Fibroblast of skin of left biceps (primary cell): ENCODE measurements at places on chromosomes 3 and 15.

DNA sequence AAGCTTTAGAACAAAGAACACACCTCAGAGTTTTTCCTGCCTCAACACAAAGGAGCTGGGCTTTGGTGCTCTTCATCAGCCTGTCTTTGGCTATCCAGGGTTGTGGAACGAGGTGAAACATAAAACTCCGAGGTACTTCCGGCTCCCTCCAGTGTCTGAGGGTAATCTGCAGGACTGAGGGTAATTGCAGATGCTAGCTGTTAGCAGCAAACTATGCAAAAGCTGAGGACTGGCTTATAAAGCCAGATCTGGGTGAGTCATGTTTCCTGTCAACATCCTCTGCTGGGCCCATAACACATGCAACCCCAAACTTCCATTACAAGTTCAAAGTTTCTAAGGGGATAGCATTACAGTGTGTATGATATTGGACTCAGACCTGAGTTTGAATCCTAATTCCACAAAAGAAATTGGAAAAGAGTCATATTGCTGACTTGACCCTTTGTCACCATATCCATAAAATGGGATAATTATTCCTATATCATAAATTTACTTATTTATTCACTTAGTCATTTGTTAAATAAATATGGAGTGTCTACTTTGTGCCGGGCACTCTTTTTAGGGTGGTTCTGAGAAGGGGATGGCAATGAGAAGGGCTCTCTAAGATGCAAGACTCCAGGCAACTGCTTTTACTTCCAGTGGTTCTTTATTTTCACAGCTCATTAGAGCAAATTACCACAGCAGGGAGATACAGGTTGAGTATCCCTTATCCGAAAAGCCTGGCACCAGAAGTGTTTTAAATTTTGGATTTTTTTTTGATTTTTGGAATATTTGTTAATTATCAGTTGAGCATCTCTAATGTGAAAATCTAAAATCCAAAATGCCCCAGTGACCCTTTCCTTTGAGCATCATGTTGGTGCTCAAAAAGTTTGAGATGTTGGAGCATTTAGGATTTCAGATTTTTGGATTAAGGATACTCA is 9.5 kb upstream of the TRIM69 start:
- DNase-seq, result peak; percentile 80

GRCh38 chr3:12343047-12343501 is 54.2 kb downstream of the PPARG start:
- no peak for DNase-seq

DNA sequence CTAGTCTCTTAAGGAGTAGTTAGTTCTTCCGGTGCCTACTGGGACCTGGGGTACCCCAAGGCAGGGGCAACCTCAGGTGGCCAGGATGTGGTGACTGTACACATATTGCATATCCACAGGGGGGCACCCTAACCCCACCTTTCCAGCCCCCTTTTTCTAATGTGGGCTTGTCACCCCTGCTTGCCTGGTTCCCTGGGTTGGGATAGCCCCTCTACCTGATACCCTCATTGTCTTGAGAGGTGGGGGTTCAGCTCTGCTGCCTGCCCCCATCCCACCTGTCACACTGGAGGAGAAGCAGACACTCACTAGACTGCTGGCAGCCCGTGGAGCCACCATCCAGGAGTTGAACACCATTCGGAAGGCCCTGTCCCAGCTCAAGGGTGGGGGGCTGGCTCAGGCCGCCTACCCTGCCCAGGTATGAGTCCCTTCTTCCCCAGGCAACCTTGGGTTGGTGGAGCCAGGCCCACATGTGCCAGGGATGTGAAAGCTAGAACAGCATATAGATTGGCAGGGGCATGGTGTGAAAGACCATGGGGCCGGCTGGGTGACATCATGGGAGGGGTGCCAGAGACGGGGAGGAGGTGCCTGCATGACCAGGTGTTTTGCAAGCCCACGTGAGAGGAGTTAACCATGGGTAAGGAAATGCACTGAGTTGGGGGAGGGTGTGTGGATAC is 4.0 kb downstream of the GLYCTK start:
- no peak for DNase-seq

DNA sequence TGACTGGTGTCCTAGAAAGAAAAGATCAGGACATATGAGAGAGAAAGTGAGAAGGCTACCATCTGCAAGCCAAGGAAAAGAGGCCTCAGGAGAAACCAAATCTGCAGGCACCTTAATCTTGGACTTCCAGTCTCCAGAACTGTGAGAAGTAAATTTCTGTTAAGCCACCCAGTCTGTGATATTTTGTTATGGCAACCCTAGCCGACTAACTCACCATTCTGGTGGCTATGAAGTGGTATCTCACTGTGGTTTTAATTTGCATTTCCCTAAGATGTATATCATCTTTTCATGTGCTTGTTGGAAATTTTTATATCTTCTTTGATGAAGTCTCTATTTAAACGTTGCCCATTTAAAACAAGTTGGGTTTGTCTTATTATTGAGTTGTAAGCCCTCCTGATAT is 40.6 kb downstream of the ILDR1 start:
- DNase-seq, result no peak

DNA sequence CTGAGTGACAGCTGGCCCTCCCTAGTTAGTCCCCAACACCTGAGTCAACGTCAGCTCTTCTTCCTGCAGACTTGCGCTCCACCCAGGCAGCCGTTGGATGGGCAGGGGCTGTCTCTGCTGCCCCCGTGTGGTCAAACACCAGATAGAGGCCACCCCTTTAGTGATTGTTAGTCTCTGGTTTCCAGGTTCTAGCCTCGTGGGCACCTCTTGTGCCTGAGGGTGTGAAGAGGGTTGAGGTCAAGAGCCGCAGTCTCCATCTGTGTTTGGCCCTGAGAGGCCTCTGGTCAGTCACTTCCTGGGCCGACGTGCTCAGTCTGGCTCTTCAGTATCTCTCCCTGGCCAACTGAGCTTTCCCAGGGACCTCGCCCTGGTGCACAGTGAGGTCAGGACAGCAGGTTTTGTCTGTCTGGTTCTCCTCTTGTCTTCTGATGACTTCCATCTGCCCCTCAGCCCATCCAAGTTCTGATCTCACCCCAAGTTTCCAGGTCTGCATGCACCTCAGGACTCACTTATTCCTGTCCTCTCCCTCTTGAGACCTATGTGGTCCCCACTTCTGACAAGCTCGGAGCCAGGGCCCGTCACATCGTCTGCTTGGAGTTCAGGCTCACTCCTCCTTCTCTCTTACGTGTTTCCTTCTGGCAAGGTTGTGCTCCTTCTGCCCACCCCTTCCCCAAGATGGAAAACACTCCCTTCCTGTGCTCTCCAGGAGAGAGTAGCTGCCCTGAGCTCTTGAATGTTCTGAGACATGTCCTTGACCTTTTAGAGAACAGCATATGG is 20.9 kb downstream of the CD276 start:
- DNase-seq, result no peak

DNA sequence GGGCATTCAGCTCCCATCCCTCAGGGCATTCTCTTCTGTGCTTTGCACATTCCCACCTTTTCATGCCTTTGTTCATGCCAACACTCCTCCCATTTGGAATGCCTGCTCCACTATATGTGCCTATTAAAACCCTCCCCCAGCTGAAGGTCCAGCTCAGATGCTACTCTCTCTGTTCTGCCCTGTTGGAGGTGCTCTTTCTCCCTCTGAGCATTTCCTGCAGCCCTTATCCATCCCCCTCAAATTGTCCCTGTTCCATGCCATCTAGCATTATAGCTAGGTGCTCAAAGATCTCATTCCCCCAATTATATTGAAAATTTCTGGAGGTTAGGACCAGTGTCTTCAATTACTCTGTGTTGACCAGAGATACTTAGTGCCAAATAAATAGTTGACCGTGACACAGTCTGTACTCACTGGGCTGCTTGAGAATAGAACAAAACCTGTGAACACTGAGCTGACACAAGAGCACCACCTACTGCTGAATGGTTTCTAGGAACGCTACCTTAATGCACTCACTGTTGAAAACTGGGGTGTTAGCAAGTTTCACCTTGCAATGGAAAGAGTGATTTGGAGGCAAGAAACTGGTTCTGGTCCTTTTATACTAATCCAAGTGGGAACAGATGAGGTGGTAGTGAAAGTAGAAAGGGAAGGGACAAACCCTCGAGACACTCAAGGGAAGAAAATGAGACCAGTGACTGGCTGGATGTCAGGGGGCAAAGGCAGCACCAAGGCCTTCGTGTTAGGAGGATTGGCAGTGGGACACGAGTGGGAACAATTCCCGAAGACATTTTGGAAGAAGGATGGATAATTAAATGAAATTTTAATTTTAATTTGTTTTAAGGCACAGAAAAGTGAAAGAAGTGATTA is 289.8 kb upstream of the ROPN1 start:
- no peak for DNase-seq

GRCh38 chr3:141255846-141256261 is 24.2 kb downstream of the PXYLP1 start:
- DNase-seq, result no peak

GRCh38 chr3:46300461-46300789 is 53.5 kb upstream of the CCR2 start:
- no peak for DNase-seq

- no peak for DNase-seq
Observed at GRCh38 chr15:95519887-95520286, 810.6 kb upstream of the NR2F2 start.
